Activated CD4-positive, alpha-beta memory T cell treated with anti-CD3 and anti-CD28 coated beads, Interleukin-2, amount 10 ng/mL, durations not matched to agents 7 days and 5 days (primary cell): ENCODE measurements at places on chromosomes 6 and 20. TPM values are rescaled to one million over a fixed set of nuclear protein-coding genes. Genes with fewer than 3 reads are reported as not detected.

Gene MAP7
- total RNA-seq: 1.4 TPM

Gene GGT7
- total RNA-seq: 5.7 TPM

Gene RCAN2
- total RNA-seq: 3.1 TPM

Gene ENPP3
- total RNA-seq: 0.38 TPM

Gene COL19A1
- total RNA-seq: 0.03 TPM

Gene MOXD1
- not detected for total RNA-seq

Gene LKAAEAR1
- not detected for total RNA-seq

Gene MUCL3
- not detected for total RNA-seq

Gene SLC17A3
- 0.15 TPM for total RNA-seq

Gene TGIF2
- total RNA-seq: 33.5 TPM

Gene TCP11
- total RNA-seq: not detected

Gene CLDN20
- total RNA-seq: not detected

Gene C6orf132
- total RNA-seq: 0.10 TPM

Gene GHRH
- not detected for total RNA-seq

Gene KCNK16
- not detected for total RNA-seq

Gene MAFB
- total RNA-seq: 0.33 TPM

Gene TNXB
- 6.4 TPM for total RNA-seq

Gene BCAS1
- total RNA-seq: not detected

Gene POU5F1
- not detected for total RNA-seq

Gene ZSCAN23
- 0.38 TPM for total RNA-seq

Gene HSPA1L
- 2.8 TPM for total RNA-seq

Gene NMBR
- total RNA-seq: not detected

Gene SMLR1
- not detected for total RNA-seq

Gene IL20RA
- total RNA-seq: not detected

Gene KCNK5
- total RNA-seq: 9.2 TPM

Gene GATA5
- total RNA-seq: not detected

Gene HBS1L
- total RNA-seq: 90.3 TPM

Gene KIF13A
- total RNA-seq: not detected

Gene SRC
- total RNA-seq: 2.7 TPM

Gene PRDM13
- not detected for total RNA-seq

Gene TM9SF4
- 38.6 TPM for total RNA-seq

Gene CPNE5
- total RNA-seq: 4.0 TPM

Gene TBX18
- not detected for total RNA-seq

Gene EYA2
- 0.15 TPM for total RNA-seq

Gene COL11A2
- 0.53 TPM for total RNA-seq

Gene CST5
- not detected for total RNA-seq

Gene ZBTB46
- 0.53 TPM for total RNA-seq

Gene RPP40
- total RNA-seq: 3.4 TPM

Gene TREM2
- not detected for total RNA-seq
